ENCODE measurements at places on chromosomes 12 and 14.

DNA sequence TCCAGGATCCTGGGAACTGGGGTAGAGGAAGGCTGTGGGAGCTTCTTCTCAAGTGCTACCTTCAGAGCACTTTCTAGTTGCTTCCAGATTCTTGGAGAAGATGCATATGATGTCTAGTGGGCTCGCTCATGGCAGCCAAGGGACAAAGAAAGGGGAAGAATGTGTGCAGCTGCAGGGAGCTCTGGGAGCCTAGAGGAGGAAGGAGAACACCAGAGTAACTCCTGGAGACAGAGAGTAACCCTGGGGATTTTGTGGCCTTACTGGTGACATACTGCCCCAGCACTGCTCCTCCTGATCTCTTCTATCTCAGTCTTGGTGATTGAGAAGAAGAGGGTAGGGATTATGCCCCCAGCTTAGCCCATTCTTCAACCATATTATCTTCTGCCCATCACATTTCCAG is 10.3 kb upstream of the SP7 start:
- DNase-seq = no peak

GRCh38 chr12:104834607-104835006 is 123.5 kb downstream of the SLC41A2 start:
- no peak for DNase-seq

DNA sequence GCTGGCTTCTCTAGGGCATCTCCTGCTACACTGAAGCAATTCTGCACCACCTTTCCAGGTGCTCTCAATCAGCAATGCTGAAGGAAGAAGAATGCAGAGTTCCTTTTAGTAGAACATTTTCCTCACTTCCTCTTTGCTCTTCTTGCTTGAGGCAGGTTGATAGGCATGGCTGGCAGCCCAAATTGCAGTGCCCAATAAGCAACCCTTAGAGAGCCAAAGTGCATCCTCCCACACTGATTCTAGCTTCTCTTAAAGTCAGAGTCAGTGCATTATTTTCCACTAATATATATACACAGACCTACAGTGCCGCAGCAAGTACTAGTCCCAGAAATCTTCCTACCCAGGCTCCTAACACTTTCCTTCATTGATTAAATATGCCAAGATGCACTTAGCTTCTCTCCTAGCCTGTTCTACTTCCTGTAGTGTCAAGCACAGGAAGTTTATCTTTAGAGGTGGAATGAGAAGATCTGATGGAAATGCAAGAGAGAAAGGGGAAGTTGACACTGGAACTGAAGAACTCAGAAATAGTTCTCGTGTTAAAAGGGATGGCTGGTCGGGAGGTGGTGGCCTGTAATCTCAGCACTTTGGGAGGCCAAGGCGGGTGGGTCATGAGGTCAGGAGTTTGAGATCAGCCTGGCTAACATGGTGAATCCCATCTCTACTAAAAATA is 132.7 kb downstream of the SSPN start:
- no peak for DNase-seq

GRCh38 chr12:19130224-19131024 is 891 bp downstream of the PLEKHA5 start:
- no peak for DNase-seq

DNA sequence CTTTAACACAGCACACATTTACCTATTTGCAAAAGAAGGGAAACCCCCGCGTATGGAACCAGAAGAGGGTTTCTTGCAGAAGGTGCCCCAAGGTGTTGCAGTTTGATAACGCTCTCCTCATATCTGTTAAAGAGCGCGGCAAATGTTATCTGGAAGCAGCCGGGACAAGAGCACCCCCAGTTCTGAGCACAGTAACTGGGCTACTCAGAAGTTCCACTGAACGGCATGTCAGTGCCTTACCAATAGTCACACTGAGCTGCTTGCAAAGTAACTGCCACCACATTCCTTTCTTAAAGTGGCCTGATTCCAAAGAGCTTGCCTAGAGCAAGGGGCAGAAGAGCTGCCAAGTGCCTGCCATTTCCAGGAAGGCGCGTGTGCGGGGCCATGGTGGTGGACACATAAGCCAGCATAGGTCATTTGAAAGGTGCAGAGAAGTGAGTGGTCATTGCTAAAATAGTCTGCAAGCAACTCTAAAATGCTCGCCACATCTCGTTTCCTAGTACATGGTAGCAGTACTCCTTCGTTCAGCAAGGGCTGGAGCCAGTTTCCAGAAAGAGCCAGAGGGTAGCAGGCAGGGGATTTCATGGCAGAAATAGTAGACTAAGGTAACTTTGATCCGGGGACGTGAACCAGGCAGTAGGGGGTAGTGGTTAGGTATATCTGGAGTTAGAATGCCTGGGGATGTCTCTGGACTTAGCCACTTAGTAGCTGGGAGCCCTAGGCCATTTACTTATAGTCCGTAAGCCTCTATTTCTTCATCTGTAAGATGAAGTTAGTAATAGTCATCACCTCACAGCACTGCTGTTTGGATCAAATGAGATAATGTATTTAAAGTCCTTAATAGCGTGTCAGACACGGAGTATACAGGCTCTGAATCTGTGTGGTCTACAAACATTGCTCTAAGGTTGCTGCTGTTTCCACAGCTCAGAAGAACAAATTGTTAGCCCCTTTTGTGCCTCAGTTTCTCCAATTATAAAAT is 37.6 kb downstream of the SPTB start:
- no peak for DNase-seq

- DNase-seq = no peak
Observed at GRCh38 chr14:29339494-29340172, 573.0 kb downstream of the FOXG1 start.
